Renal pelvis (tissue), 12 donors: ENCODE measurements at places on chromosomes 12 and 14.

- no peak for DNase-seq
These were observed 47.9 kb upstream of the NTF3 start for GRCh38 chr12:5384015-5384414.

DNA sequence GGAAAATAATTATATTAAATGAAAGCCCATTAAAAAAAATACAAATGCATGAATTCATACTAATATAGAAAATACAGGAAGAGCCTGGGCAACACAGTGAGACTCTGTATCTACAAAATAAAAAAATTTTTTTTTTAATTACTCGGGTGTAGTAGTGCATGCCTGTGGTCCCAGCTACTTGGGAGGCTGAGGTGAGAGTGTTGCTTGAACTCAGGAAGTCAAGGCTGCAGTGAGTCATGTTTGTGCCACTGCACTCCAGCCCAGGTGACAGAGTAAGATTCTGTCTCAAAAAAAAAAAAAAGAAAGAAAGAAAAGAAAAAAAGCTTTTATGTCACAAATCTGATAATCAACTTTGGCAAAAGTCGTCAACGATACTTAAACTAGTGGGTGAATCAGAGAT is 80.6 kb upstream of the PLEKHA5 start:
- no peak for DNase-seq

- no peak for DNase-seq
These were observed 516.3 kb upstream of the NOVA1 start for GRCh38 chr14:27114180-27114579.

DNA sequence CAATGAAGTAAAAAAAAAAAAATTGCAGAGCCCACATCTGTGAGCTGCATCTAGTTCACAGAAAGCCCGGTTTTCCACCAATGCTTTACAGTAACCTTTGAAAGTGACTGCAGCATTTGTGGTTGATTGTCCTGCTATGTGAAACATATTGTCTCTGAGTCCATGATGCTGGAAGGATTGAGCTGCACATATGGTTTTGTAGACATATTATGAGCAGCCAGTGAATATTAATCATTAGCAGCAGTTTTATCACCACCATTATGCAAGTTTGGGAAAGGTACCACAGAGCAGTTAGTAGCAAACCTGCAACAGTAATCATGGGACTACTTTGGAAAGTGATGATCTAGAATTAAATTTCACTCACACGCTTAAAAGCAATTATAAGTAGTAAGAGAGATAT is 151.5 kb upstream of the PRICKLE1 start:
- no peak for DNase-seq

- no peak for DNase-seq
These were observed 195.8 kb downstream of the SLC25A21 start for GRCh38 chr14:36976571-36977023.

- no peak for DNase-seq
These were observed 16.0 kb upstream of the CCT2 start for GRCh38 chr12:69569236-69569635.

DNA sequence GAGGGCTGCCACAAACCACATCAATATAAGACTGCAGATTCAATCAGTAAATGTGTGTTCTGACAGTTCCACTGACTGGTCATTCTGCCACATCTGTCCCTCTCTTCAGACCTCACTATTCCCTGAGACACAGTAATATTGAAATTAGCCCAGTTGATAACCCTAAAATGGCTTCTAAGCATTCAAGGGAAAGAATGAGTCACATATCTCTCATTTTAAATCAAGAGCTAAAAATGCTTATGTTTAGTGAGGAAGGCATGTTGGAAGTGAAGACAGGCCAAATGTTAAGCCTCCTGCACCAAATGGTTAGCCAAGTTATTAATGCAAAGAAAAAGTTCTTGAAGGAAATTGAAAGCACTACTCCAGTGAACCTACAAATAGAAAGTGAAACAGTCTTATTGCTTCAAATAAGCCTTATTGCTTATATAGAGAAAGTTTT is 24.5 kb upstream of the KIF21A start:
- DNase-seq = no peak

DNA sequence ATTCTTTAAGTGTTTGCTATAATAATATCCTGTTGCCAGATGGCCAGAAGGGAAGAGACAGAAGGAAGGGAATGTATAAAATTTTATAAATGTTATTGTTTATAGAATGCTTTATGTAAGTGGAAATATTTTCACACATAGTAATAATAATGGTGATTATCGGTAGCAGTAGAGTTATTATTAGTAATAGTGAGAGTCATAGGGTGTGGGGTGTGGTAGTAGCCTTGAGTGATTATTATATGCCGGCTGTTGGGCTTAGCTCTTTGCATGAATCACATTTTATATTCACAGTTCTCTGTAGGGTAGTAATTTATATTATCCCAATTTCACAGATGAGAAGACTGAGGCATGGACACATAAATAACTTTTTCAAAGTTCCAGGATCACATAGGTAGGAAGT is 391.4 kb downstream of the C12orf75 start:
- DNase-seq = no peak

DNA sequence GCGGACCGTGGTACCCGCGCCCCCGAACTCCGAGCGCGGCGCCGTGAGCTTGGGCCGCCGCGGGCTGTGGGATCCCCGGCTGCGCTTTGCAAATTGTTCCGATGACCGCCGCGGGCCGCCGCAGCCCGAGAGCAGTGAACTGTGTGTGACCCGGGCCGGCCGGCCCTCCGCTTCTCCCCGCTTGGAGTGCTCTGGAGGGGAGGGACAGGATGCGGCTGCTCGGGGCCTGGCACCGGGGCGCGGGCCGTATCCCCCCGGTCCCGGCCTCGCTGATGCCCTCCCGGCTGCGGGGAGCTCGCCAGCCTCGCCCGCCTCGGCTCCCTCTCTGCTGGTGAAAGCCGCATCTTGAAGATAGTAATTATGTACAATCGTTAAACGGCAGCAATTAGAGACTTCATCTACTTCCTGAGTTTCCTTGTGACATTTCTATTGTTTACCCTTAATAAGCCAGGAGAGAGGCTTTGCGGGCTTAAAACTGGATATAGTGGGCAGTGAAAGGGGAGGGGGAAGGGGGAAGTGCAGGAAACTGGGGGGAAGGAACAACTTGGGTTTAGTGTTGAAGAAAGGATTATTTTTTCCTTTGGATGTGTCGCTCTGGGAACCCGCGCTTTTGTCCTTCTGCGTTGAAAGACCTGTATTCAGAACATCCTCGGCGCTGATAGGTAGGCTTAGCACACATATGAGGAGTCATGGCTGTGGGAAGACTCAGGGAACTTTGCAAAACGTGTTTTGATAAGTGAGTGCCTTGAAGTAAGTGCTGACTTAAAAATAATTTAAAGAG is 1.2 kb downstream of the PELI2 start:
- no peak for DNase-seq

DNA sequence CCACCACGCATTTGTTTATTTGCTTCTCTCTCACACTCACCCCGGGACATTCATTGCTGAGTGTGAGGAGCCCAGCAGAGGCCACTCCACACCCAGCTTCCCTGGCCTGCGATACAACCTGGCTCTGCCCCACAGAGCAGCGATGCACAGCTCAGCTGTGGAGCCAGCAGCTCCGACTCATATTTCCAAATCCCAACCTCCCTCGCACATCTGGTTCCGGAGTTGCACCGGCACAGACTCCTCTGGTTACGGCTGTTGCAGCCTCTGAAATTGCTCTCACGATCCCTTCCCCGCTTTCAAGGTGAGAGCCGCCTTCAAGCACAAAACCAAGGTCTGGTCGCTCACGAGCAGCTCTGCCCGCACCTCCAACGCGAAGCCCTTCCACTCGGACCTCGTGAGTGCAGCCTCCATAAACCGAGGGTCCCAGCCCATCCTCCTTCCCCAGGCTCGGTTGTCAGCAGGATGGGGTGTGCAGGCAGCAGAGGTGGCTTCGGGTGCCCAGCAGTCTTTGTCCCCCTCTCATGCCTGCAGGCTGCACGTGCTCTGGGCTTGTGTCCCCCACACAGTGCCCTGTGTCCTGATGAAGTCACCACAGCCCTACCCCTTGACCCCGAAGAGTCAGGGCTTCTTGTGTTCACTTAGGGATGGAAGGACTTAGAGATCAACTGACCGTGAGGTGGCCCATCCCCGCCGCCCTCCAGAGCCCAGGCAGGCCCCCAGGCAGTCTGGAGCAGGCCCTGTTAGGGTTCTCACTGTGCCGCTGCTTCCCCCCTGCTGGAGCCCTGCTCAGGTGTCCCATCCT is 184.3 kb downstream of the ADGRD1 start:
- peak; percentile 88 for DNase-seq

- no peak for DNase-seq
These were observed 356.5 kb upstream of the ATP2B1 start for GRCh38 chr12:90064852-90065801.

GRCh38 chr14:88668448-88669116 is 105.7 kb downstream of the ZC3H14 start:
- no peak for DNase-seq

GRCh38 chr14:53103636-53104340 is 49.3 kb downstream of the DDHD1 start:
- DNase-seq = no peak

DNA sequence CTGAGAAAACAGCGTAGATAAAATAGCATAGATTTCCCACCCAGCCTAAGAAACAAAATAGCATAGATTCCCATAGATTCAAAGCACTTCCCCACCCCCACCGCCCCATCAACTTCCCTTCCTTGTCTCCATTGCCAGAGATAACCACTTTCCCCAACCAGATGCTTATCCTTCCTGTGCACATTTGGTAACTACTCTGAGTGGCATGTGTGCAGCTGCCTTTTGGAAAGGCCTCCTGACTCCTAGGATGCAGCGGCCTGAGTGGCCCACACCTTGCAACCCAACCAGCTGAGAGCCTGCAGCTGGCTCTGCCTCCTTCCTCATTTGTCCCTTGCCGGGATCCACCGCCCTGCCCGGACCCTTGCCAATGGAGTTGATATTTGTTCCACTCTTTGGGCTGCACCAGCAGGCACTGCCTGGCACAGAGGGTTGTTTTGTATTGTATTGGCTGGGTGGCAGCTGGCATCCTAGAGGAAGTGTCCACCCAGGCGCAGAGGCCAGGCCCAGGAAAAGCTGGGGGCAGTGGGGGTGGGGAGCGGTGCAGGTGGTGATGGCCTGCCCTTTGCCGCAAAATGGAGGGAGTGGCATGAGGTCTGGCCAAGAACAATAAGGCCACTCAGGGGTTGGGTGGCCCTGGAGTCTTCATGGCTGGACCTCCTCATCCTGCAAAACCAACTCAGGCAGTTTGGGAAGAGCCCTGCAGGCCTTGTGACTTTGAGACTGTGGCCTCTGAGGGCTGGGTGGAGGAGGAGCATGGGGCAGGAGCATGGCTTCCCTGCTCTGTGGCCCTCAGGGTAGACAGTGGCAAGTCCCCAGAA is 4.9 kb downstream of the SLC48A1 start:
- DNase-seq = no peak

DNA sequence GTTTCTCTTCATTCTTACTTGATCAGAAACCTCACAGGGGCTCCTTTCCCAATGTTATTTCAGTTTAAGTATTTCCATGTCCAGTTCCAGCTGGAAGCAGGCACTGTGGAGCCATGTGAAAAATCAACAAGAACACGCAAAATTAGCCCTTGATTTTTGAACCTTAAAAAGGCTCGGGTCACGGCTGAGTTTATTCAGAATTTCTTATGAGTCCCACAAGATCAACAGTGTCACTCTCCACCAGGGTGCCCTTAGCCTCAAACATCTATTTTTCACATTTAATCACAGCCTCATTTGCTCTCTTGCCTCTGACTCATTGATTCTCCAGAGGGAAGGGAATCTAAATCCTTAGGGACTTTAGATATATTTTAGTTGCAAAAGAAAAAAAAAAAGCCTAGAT is 157.7 kb upstream of the AVPR1A start:
- DNase-seq = peak; percentile 36

- DNase-seq = no peak
These were observed 267.7 kb upstream of the G2E3 start for GRCh38 chr14:30291216-30291615.

DNA sequence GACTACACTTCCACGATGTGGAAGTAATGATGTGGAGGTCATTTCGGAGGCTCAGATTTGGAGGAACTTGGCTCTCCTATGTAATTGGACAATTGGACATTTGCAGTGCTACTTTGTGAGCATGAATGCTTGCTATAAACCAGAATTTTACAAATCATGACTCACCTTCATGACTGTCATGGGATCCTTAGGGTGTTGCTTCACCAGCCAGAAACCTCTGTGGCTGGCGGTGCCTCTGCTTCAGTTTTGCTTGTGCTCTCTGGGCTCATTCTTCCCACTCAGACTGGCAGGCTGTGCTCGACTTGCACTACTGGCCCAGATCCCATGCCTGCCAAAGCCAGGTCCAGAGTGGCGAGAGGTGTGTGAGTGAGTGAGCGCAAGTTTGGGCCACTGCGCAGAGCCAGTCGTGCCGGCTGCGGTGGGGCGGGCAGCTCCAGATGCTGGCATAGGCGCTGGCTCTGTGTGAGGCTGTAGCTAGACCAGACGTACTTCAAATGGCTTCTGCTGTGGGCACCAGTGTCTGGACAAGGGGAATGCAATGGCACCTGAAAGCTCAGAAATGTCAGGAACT is 387.8 kb downstream of the AEBP2 start:
- DNase-seq = no peak

- no peak for DNase-seq
These were observed 30.5 kb upstream of the PLEKHG3 start for GRCh38 chr14:64673748-64674147.

DNA sequence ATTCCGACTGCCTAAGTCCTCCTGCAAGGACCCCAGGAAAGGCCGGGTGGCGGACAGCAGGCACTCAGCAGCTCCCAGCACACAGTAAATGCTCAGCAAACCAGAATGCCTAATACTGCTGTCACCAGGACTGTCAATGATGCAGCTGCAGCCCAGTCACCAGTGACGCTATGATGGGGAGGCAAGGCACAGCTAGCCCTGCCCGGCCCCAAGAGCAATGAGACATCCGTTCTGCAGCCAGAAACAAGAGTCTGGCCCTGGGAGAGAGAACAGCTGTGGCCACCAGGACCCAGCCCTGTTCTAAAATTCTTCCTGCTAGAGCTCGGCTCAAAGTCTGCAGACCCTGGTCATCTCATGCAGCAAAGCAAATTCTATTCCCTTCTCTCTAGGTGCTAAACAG is 69.8 kb downstream of the NCOR2 start:
- DNase-seq = no peak
